ENCODE measurements at places on chromosomes 3 and 15. TPM values are rescaled to one million over a fixed set of nuclear protein-coding genes. Genes with fewer than 3 reads are reported as not detected.
A peak's percentile ranks its signal among the peaks of the same experiment; 100 is the strongest.

- peak; percentile 71 for DNase-seq
Measured at GRCh38 chr3:143972505-143973258, 1.1 kb downstream of the DIPK2A start.

GABRG3 gene
- 0.44 TPM for total RNA-seq

- DNase-seq: no peak
Measured at GRCh38 chr3:41338276-41338675, 139.0 kb downstream of the CTNNB1 start.

CSPG5 gene
- total RNA-seq: 0.84 TPM

DNA sequence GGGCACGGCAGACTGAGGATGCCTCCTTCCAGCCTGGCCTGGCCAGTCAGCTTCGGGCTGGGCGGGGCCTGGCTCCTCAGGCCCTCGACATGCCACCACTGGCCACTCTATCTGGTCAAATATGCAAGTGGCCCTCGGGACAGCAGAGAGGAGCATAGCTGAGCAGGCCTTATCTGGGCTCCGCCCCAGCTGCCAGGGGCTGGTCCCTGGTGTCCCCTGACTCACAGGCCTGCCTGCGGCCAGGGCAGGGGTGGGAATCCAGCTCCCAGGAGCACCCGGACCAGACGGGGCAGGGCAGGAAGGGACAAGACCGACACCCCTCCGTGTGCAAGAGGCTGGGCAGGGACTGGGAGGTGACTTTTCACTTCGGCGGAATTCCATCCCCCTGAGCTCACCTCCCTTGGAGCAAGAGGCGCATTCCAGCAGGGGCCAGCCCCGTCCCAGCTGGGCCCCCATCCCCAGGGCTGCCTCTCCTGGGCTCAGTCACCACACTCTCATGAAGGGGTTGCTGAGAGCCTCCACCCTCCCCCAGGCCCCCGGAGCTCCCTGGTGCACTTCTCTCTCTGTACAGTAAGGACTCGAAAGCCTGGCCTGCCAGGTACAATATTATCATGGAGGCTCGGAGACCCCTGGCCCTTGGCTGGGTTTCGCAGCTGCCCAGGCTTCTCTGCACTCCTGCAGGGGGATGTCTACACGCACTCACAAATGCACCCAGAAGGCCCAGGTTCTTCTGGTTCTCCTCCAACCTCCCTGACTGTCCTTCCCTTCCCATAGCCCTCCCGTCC lies 29.5 kb downstream of the WNT7A start:
- no peak for DNase-seq

SLC51B gene
- 2.6 TPM for total RNA-seq

DNA sequence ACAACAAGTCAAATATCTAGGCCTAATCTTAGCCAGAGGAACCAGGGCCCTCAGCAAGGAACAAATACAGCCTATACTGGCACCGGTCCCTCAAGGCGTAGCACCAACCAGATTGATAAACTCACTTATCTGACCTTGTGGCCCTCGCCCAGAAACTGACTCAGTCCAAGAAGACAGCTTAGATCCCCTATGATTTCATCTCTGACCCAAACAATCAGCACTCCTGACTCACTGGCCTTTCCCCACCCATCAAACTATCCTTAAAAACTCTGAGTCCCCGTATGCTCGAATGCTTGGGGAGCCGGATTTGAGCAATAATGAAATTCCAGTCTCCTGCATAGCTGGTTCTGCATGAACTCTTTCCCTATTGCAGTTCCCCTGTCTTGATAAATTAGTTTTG lies 1.6 kb upstream of the SORD start:
- DNase-seq: peak; percentile 88

ZNF80 gene
- not detected for total RNA-seq
